ENCODE measurements at places on chromosomes 3 and 15.

DNA sequence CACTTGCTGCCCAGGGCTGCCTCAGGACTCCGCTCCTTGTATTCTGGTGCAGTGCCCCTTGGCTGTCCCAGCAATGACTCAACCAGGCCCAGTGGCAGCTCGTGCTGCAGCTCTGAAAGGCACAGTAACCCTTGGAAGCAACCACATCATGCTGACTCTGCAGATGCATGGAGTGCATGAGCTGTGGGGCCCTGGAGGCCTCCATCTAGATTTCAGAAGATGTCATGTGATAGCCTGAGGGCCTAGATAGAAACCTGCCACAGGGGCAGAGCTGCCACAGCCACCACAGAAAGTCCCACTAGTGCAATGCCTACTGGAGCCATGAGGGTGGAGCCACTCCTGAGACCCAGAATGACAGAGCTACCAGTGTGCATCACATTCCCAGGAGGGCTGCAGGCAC lies 117.1 kb upstream of the SMAD3 start:
- no peak for DNase-seq

DNA sequence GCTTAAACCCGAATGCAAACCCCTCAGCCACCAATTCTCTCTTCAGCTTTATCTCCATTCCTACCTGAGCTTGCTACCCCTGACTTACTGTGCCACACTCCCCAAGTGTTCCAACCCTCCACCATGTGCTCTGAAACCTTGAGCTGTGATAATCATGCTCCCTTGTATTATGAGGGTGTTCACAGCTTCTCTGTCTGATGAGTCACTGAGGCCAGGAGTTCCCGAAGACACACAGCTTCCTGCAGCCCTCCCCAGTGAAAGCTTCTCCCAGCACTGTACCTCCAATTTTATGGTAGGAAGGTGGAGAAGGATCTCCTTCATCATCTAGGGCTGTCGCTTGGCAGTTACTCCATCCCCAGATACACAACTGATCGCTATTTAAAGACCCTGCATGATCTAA lies 24.9 kb downstream of the STAC start:
- DNase-seq, result no peak

GRCh38 chr3:111648991-111649579 lies 53.9 kb upstream of the ZBED2 start:
- DNase-seq, result no peak

GRCh38 chr15:31352911-31353811 lies 26.5 kb downstream of the KLF13 start:
- peak; percentile 31 for DNase-seq

DNA sequence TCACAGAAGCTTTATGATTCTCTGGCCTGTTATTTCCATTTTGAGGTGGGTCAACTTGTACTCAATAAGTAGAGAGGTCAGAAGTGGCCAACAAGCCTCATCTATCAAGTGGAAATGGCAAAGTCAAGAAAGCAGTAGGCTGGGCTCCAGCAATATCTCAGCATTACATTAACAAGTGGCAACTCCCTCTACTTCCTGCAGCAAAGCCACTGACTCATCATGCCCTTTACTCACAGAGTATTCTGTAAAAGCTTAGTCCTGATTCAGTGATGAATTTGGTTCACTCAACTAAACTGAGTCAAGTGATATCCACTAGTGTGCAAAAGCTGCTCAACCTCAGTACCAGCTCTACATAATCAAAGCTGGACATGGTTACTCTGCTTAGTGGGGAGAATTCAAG lies 954.6 kb downstream of the EPHA3 start:
- DNase-seq, result no peak

GRCh38 chr3:53773611-53774368 lies 72.4 kb downstream of the CHDH start:
- no peak for DNase-seq

DNA sequence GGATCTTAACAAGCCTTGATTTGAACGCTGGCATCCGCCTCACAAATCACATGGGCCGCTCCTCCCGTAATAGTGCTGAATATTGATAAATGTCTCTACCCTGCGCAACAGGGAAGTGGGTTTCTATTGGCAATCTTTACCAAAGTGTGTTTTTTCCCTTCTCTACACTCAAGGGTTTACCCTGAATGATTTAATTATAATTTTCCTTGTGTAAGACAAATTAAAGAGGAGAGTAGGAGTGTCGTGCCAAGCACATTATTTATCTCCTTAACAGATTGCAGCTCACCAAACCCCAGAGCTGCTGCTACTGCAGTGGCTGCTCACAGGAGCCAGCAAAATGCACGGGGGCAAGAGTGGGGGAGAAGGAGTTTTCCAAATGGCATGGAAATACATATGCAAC lies 545.8 kb downstream of the FOXP1 start:
- DNase-seq, result no peak

- no peak for DNase-seq
Measured at GRCh38 chr15:62278534-62278933, 113.4 kb upstream of the C2CD4B start.

GRCh38 chr3:71070497-71071463 lies 512.7 kb downstream of the FOXP1 start:
- no peak for DNase-seq

DNA sequence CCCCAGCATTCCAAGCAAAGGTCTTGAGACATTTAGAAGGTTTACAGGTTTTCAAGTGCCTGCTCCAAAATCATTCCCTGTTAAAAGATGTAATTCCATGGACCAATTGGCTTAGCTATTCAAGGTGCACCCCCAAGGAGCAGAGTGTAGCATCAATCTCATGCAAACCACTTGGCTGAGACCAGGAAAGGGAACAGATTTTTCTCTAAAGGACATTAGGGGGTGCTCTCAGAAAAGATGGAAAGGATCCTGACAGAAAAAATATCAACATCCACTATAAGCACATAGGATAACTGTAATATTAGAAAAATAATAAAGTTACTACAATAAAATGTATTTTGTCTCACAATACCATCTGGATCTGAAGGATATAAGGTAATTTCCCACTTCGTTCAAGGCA lies 328.0 kb upstream of the CDIN1 start:
- no peak for DNase-seq

DNA sequence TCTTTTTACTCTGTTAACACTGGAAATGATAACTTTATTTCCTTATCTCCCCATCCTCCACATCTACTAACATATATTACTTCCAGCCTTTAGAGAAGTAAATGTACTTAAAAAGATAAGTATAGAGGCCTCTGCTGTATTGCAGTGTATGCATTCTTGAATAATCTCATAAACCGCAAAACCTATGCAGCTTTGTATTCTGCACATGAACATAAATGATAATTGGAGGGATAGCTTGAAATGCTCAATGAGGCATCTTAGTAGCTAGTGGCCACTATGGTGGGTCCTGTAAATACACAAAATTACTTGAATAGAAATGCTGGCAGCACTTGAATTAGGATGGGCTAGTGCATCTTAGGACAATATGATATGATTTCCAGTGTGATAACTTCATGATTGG lies 77.0 kb downstream of the LYSMD4 start:
- no peak for DNase-seq

DNA sequence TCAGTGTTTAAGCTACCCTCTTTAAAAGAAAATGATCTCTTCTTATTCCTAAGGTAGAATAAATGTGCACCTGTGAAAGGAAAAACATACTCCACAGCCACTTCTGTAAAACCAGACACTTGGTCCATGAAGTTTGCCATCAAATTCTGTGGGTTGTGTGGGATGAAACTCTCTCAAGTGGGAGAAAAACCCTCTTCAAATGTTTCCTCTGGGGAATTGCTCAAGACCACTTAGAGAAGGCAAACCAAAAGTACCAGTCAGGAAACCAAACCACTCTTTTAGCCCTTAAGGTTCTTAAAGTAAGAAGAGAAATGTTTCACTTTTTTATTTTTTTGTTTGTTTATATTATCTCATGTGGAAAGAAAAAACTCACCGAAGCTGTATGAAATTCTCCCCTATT lies 1.2 kb downstream of the COL8A1 start:
- DNase-seq, result no peak

DNA sequence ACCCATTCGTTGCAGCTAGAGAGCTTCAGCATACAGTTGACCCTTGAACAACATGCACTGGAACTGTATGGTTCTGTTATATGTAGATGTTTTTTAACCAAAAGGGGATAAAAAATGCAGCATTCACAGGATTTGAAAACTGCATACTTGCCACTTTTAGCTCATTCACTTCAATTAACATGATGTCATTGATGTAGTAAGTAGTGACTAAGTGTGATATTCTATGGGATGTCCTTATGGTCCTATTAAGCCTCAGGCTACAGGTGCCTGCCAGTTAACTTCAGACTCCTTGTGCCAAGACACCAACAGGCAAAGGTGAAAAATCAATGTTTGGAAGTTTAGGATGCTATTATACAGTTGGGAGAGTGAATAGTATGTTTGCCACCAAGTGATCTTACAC lies 553.6 kb upstream of the NECTIN3 start:
- no peak for DNase-seq

GRCh38 chr3:142315083-142315482 lies 89.7 kb upstream of the GK5 start:
- DNase-seq, result no peak

GRCh38 chr3:148829926-148830325 lies 2.3 kb downstream of the CPB1 start:
- no peak for DNase-seq

GRCh38 chr3:49411535-49411967 lies 225 bp downstream of the RHOA start:
- no peak for DNase-seq

DNA sequence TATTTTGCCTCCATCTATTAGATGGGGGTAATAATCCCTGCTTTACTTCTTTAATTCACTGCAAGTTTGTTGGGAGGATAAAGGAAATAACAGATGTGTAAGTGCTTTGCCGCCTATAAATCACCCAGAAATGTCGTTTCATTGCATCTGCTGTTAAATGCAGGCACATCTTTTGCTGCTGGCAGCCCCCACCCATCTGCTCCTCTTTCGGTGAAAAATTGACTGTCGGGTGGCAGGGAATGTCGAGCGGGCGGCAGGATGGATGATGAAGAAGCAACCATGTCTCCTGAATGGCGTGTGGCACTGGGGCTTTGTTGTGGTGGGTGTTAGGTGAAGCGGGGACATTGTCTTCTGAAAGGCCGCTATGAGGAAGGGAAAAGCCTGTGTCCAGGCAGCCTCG lies 543 bp upstream of the REC114 start:
- no peak for DNase-seq

DNA sequence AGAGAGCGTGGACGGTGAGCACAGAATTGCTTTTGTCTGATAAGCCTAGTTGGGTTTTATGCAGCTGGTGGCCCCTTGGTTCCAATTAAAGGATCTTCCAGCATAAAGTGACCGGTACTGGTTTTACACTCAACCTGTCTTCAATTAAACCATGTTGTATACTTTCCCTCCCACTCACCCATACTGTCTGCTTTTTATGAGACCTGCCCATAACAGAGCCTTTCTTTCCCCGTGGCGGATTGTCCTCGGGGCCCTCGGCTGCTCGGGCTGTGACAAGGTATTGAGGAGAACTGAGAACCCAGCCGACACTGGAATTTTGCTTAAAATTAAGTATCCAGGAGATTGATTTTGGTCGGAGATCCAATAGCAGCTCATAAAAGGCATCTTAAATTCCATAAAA lies 98.4 kb downstream of the TMEM266 start:
- no peak for DNase-seq

DNA sequence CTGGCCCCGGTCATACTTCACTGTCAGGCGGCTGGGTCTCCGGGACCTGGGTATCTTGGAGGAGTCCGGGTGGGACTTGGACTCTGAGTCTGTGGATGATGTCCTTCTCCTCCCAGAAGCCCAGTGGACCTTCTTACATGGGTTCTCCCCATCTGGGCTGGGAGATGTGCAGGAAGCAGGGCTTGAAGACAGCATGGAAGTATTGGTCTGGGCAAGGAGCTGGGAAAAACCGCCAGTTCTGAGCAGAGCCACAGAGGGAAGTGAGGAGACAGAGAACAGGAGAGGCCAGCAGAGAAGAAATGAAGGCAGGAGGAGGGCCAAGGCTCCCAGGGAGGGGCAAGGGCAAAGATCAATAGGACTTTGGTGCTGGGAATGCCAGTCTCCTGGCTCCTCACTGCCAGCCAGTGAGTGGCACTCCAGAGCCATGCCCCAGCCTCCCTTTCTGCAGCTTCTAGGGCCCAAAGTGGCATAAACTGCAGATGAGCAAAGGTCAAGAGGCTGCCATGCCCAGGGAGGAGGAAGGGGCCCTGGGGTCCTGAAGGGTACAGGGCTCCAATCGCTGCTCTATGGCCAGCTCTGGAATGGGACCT lies at the start of gene PPP1R14D:
TSS of gene PPP1R14D (minus strand) at position 262 of the 590 bp plus-strand sequence. CDS start at position 195, 67 bp downstream.
- DNase-seq, result peak; percentile 44

GRCh38 chr3:137767538-137768360 lies 3.6 kb downstream of the SOX14 start:
- DNase-seq, result peak; percentile 32

- DNase-seq, result no peak
Measured at GRCh38 chr3:152438181-152438580, 169.5 kb downstream of the MBNL1 start.

GRCh38 chr3:79314544-79314943 lies 453.3 kb downstream of the ROBO1 start:
- no peak for DNase-seq

- no peak for DNase-seq
Measured at GRCh38 chr15:93268066-93268465, 179.1 kb upstream of the RGMA start.

DNA sequence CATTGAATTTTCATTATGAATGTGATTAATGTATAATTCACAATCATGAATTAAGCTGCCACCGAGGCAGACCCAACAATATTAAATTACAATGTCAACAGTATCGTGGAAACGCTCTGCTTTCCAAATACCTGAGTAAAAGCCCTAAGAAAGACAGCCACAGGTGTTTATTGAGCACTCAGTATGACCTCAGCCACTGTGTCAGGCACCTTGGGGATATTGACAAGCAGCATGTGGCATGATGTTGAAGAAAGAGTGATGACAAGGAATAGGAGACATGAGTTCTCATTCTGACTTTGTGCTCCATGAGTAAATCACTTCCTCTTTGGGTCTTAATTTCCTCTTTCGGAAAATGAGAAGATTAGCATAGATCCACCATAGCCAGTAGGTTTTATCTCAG lies 12.8 kb downstream of the C2CD4A start:
- no peak for DNase-seq

DNA sequence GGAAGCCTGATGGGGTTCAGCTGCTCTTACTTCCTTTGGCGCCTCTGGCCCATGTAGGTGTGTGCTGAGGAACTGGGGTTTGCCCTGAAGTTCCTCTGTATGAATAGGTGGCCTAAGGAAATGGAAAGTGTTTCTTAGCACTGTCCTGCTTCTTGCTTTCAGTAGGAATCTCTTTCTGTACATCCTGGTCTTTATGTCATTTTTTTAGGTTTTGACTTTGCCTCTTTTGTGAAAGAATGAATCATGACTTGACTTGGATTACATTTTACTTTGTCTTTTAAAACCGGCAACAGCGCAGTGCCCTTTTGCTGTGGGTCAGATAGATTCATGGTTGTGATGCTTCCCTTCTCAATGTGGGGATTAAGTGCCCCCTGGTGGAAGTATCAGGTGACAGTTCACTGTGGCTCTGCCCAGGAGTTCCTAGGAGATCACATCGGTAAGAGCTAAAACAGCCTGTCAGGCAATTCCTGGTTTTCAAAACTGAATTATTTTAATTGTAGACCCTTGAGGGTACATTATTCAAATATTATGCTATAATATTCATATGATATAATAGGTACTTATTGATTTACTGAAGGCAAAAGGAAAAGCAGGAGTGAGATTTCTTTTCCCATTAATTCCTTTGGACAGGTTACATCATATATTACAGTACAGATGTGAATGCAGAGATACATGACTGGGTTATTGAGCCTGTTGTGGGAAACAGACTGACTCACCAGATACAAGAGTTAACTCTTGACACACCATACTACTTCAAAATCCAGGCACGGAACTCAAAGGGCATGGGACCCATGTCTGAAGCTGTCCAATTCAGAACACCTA lies 95.4 kb downstream of the HCN4 start:
- DNase-seq, result peak; percentile 14

- no peak for DNase-seq
Measured at GRCh38 chr3:73571238-73571794, 53.4 kb downstream of the PDZRN3 start.

Data from NCI-H526 (cell line).